ENCODE measurements at places on chromosomes 3 and 15.

GRCh38 chr15:41483519-41483918, 10.2 kb upstream of the ITPKA start:
- DNase-seq = no peak

- DNase-seq = no peak
Measured at GRCh38 chr15:85333132-85333831, 47.1 kb upstream of the AKAP13 start.

DNA sequence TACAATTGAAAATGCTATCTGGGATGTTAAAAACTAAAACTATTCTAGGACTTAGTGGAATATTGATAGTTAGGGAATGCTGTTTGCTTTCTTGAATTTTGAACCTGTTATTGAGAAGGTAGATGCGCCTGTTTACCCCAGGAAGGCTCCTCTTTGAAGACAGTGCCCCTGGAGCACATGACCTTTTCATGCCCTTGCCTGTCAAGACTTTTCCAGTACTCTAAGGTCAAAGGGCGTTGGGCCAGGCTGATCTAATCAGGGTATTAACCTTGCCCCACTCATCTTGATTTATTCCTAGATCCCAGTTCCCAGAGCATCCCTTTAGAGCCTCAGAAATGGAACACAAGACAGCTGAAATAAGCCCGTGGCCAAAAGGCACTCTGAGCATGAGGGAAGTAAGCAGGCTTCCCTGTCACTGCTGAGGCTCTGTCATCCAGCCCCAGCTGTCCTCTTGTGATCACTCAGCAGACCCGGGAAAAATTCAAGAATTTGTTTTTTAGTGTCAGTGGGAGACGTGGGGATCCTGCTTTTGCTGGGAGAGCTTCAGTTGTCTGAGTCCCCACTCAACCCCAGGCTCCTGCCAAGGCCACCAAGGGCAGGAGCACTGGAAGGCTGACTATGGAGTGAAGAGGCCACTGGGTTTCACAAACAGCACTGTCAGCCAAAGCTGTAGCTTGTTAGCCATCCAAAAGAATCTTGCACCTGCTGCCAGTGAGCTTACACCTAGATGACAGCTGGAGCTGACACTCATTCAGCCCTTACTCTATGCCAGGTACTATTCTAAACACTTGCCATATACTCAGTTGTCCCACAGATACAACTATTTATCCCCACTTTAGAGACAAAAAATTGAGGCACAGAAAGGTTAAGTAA, 169.0 kb downstream of the PGPEP1L start:
- DNase-seq = no peak

DNA sequence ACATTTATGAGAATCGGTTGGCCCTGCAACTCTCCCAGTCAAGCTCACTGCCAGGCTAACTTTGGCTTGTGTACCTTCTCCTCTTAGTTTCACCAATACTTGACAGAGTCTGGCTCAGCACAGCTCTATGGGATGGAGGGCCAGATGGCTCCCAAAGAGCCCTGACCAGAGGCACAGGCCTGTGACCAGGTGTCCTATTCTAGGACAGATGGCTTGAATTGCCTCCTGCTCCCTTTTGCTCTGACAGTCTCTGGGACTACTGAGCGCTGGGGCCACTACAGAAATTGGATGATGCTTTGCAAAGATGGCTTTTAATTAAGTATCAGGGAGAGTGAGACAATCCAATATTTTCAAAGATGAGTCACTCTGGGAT, 10.3 kb upstream of the ARID3B start:
- DNase-seq = no peak
